ENCODE measurements at places on chromosomes 7 and 10. TPM values are rescaled to one million over a fixed set of nuclear protein-coding genes. Genes with fewer than 3 reads are reported as not detected.

The ITGB8 gene
- 2.2 TPM for total RNA-seq

The OLAH gene
- total RNA-seq, result 0.26 TPM

The DDC gene
- total RNA-seq, result not detected

The NPSR1 gene
- not detected for total RNA-seq

The CFAP69 gene
- 0.63 TPM for total RNA-seq

The PNLIPRP1 gene
- not detected for total RNA-seq

The OR2A5 gene
- not detected for total RNA-seq

The CALN1 gene
- 0.89 TPM for total RNA-seq

The STEAP4 gene
- not detected for total RNA-seq

The RELN gene
- 413 TPM for total RNA-seq

The NEUROG3 gene
- total RNA-seq, result not detected

The EZH2 gene
- 11.8 TPM for total RNA-seq

The PNLIPRP3 gene
- total RNA-seq, result under 0.01 TPM

The STARD3NL gene
- total RNA-seq, result 102 TPM

All from dermis microvascular lymphatic vessel endothelial cell (primary cell).